ENCODE measurements at places on chromosomes 7 and 10.

DNA sequence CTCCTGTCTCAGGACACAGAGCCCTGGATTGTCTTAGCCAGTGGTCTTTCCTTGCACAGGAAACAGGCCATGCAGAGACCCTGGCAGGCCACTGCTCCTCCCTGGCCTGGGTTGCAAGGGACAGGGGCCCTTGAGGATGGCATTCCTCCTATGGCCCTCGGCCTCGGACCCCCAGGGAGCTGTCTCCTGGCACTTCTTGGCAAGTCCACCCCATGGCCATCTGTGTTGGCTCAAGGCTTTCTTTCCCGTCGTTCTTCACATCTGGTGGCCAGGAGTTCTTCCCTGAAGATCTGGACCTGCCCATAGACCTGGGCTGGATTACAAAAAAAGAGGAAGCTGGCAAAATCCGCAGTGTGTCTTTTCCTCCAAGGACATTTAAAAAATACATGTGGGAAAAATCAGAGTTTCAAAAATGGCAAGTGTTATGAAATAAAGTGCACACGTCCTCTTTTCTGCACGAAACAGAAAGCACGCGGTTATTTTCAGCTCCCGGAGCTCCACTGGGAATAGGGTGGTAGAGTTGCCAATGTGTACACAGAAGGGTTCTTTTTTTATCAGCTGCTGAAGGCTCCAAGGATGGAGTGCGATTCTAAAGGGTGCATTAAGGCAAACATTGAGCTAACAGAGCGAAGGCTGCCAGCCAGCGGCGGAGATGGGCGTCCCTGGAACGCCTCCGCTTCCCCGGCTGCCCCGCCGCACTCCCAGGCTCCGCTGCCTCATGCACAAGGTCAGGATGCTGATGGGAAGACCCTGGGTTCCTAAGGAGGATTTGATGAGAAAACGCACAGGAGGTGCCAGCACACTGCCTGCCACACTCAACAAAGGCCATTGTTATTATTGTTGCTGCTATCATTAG, 62.8 kb upstream of the FAM20C start:
- no peak for DNase-seq
- H3K27me3 ChIP-seq: peaks cover 3% of the 10 kb centered on the region
- no peak overlapping the region for H3K4me3 ChIP-seq
- peaks cover 17% of the 10 kb centered on the region for H3K4me1 ChIP-seq

DNA sequence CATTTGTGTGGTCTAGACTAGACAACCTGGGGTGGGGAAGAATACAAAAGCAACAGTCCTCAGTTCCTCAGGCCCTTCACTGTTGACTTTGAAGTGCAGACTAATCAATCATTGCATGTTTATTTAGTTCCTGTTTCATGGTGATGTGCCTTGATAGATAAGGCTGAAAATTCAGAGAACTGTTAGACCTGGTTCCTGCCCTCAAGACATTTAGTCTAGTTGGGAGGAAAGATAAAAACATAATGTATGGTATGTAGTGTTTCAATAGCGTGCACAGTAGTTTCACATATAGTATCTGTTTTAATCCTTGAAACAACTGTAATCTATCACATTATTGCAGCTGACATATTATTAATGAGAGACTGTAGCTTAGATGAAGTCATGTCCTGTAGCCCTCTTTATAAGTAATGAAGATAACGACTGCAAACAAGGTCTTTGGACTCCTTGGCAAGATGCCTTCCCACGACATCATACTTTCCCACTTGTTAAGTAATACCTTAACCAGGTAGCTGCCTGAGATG, 124.0 kb downstream of the CELF2 start:
- no peak overlapping the region for H3K4me3 ChIP-seq
- DNase-seq: no peak
- peaks cover 25% of the 10 kb centered on the region for H3K4me1 ChIP-seq
- no peak overlapping the region for H3K27ac ChIP-seq
- H3K27me3 ChIP-seq: peaks cover 2% of the 10 kb centered on the region
- H3K36me3 ChIP-seq: no peaks in the 10 kb centered on the region

DNA sequence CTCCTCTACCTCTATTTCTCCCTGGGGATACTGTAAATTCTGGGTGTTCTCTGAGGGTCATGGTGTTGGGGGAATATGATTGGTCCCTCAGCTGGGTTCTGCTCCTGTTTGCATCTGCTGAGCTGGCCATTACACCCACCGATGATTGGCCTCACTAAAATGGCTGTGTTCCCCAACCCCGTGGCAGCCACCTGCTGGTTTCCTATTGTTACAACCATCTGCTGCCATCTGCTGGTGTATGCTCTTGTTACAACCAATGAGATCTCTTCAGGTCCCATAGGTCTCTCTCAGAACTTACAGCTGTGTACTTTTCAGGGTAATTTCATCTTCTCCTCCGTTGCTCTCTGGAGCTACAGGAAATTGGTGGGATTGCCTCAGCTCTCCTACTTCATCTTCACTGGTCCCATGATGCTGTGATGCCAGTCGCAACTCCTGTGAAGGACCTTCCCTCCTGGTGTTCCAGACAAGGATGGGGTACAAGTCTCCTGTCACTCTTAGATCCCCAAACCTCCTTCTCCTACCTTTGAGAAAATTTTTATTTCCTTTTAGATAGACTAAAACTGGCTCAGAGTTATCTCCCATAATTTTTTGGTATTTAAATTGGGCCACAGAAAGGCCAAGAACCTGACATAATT, 303.5 kb upstream of the SMIM30 start:
- peak; percentile 73 for DNase-seq
- no peak overlapping the region for H3K4me3 ChIP-seq
- H3K4me1 ChIP-seq: peaks cover 8% of the 10 kb centered on the region
- H3K27me3 ChIP-seq: no peaks in the 10 kb centered on the region
- H3K27ac ChIP-seq: peak overlapping the region; percentile 48

DNA sequence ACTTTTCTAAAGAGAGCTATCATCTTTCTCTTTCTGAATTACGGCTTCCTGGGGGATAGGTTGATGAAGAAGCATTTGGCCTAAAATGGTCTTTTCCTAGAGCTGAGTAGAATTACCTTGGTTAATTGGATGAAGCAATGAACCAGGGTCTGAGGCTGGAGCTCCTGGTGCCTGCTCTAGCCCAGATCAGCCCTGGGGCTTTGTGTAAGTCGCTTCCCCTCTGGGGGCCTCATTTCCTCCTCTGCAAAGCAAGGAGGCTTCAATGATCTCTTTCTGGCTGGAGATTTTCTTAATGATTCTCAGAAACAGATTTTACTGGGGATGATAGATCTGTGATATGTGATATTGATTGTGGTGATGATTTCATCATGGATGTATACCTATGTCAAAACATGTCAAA, 3.5 kb upstream of the CPA2 start:
- H3K27ac ChIP-seq: peak overlapping the region; percentile 6
- peak overlapping the region; percentile 22 for H3K4me3 ChIP-seq
- H3K27me3 ChIP-seq: no peaks in the 10 kb centered on the region
- no peak for DNase-seq
- peaks cover 2% of the 10 kb centered on the region for H3K4me1 ChIP-seq

GRCh38 chr7:74439541-74439940, 14.2 kb upstream of the GTF2IRD1 start:
- DNase-seq: no peak
- H3K4me3 ChIP-seq: no peak overlapping the region
- no peak overlapping the region for H3K27ac ChIP-seq
- peaks cover 3% of the 10 kb centered on the region for H3K27me3 ChIP-seq
- H3K36me3 ChIP-seq: peaks cover 5% of the 10 kb centered on the region
- peaks cover 5% of the 10 kb centered on the region for H3K4me1 ChIP-seq

GRCh38 chr7:46786221-46786954, 795.5 kb downstream of the TNS3 start:
- no peaks in the 10 kb centered on the region for H3K27me3 ChIP-seq
- no peaks in the 10 kb centered on the region for H3K36me3 ChIP-seq
- DNase-seq: no peak
- H3K4me3 ChIP-seq: no peak overlapping the region
- no peak overlapping the region for H3K27ac ChIP-seq
- H3K4me1 ChIP-seq: peaks cover 8% of the 10 kb centered on the region

- H3K4me3 ChIP-seq: peak overlapping the region; percentile 28
- H3K27ac ChIP-seq: peak overlapping the region; percentile 26
Observed at GRCh38 chr7:135970682-135971365, 6.3 kb downstream of the MTPN start.

GRCh38 chr7:18400726-18401125, 94.8 kb upstream of the HDAC9 start:
- no peaks in the 10 kb centered on the region for H3K27me3 ChIP-seq
- no peak overlapping the region for H3K27ac ChIP-seq
- no peak for DNase-seq
- no peaks in the 10 kb centered on the region for H3K36me3 ChIP-seq
- H3K4me3 ChIP-seq: no peak overlapping the region
- H3K4me1 ChIP-seq: no peaks in the 10 kb centered on the region

DNA sequence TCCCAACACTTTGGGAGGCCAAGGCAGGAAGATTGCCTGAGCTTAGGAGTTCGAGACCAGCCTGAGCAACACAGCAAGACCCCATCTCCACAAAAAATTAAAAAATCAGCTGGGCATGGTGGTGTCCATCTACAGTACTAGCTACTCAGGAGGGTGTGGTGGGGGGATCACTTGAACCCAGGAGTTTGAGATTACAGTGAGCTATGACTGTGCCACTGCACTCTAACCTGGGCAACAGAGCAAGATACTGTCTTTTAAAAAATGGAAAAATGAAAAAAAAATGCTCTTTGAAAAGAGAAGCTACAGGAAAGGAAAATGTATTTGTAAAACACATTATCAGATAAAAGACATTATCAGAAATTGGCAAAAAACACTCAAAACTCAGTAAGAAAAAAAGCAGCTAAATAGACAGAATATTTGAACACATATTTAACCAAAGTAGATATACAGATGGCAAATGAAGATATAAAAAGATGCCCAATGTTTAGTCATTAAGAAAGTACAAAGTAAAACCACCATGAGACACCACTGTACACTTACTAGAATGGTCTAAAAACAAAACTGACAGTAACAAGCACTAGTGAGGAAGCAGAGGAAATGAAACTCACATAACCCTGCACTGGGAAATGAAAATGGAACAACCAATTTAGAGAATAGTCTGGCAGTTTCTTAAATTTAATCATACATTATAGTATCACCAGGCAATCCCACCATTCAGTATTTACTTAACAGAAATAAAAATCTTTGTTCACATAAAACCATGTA, 40.5 kb downstream of the NRBF2 start:
- H3K27me3 ChIP-seq: peaks cover 1% of the 10 kb centered on the region
- H3K36me3 ChIP-seq: no peaks in the 10 kb centered on the region
- H3K27ac ChIP-seq: no peak overlapping the region

- H3K4me3 ChIP-seq: no peak overlapping the region
- H3K27ac ChIP-seq: no peak overlapping the region
- no peaks in the 10 kb centered on the region for H3K36me3 ChIP-seq
- DNase-seq: no peak
Observed at GRCh38 chr7:42624471-42624870, 287.4 kb downstream of the C7orf25 start.

DNA sequence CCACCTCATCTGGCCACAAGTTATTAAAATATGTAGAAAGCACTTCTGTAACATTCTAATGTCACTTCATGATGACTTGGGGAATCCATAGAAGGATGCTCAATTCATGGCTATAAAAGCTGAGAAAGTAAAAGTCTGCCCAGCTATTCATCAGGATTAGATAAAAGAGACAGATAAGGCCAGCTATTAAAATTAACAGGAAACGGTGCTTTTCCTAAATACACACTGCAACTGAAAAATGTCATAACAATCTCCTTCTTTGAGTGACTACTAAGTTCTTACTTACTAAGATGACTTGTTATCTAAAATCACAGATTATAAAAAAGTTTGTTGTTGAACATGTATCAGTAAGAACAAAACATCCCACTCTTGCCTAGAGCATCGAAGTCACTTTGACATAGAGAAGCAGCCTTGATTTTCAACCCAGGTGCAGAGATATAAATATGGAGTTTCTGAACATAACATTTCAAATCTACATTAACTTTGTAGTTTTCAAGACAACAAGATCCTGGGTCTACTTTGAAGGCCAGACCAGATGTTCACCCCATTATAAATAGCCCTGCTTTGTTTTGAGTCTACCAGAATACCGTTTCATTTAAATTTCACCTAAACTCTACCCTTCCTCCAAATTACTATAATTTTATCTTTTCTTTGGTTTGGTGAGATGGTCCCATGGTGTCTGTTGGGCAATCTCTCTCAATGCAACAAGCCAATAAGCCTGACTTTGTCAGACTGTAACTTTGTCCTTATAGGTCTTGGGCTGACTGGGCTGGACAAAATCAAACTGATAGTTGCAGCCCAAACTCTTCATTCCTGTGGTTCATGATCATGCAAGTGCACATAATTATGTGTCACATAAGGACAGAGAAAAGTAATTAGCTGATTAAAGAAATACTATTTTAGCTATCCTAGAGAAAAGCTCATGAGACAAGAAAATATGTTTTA, 24.0 kb downstream of the HYCC1 start:
- peaks cover 18% of the 10 kb centered on the region for H3K4me1 ChIP-seq
- peaks cover under 1% of the 10 kb centered on the region for H3K27me3 ChIP-seq
- no peak for DNase-seq
- H3K4me3 ChIP-seq: no peak overlapping the region

DNA sequence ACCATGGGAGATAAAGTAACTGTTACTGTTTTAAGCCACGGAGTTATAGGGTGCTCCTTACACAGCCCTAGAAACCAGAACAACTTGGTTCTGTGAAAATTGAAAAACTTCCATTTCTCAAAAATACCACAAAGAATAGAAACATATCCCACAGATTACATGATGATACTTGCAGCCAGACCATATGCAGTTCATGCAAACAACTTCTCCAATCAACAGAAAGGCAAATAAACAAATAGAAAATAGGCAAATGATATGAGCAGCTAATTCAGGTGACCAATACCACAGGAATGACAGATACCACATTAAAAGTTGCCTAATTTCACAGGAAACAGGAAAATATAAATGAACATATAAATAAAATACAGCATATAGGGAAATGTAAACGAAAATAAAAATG, 297.5 kb downstream of the HTR7 start:
- DNase-seq: no peak
- no peaks in the 10 kb centered on the region for H3K4me1 ChIP-seq
- H3K27me3 ChIP-seq: no peaks in the 10 kb centered on the region
- no peak overlapping the region for H3K27ac ChIP-seq
- H3K4me3 ChIP-seq: no peak overlapping the region

DNA sequence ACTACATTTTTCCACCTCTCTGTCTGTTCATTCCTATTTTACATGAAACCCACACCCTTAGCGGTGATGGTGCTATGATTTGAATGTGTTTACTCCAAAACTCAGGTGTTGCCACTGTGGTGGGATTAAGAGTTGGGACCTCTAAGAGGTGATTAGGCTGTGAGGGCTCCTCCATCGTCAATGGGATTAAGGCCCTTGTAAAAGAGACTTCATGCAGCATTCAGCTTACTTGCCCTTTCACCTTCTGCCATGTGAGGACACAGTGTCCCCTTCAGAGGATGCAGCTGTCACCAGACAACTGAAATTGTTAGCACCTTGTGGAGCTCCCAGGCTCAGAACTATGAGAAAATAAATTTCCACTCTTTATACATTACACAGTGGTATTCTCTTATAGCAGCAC, 182.2 kb downstream of the NOC3L start:
- H3K36me3 ChIP-seq: no peaks in the 10 kb centered on the region
- H3K4me1 ChIP-seq: no peaks in the 10 kb centered on the region
- H3K27ac ChIP-seq: no peak overlapping the region
- H3K4me3 ChIP-seq: no peak overlapping the region
- H3K27me3 ChIP-seq: no peaks in the 10 kb centered on the region
- DNase-seq: no peak
